ENCODE measurements at places on chromosomes 16 and 17. TPM values are rescaled to one million over a fixed set of nuclear protein-coding genes. Genes with fewer than 3 reads are reported as not detected.

DNA sequence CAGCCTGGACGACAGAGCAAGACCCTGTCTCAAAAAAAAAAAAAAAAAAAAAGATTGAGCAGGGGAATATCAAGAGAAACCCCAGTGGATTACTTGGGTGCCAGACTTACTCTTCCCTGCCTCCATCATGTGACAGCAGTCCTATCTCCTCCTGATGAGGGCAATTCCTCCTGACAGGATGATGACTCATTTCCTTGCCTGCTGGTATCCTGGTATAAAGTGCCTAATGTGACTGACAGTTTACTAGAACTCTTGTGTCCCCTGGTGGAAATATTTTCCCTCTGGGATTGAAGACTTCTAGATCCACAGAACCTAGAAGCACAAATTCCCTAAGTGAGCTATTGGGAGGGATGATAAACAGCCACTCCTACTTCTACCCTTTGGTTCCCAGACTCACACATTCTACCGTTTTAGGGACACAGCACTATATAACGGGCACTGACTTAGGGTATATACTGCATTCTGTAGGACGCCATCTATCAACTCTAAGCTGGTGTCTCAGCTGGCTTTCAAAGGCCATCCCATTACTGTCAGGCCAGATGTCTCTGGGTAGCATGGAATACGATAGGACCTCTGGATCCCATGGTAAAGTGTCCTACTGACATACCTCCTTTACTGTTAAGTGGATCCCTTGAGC is 114.6 kb upstream of the MED13 start:
- no peak for DNase-seq

DNA sequence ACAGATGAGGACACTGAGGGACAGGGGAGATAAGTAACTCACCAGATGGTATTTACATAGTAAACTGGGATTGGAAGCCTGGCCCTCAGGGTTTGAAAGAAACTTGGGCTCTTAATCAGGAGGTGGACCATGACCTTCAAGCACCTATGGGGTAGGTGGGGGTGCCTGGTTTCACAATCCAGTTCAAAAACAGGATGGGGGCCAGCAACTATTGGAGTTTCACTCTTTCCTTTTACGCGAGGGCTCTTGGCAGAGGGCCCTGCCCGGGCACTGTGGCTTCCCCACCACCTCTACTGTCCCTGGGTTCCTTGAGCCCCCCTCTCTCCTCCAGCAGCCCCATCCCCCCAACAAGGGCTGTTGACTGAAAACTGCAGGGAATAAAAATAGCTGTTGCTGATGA is 11.3 kb upstream of the PRR29 start:
- DNase-seq = no peak

DNA sequence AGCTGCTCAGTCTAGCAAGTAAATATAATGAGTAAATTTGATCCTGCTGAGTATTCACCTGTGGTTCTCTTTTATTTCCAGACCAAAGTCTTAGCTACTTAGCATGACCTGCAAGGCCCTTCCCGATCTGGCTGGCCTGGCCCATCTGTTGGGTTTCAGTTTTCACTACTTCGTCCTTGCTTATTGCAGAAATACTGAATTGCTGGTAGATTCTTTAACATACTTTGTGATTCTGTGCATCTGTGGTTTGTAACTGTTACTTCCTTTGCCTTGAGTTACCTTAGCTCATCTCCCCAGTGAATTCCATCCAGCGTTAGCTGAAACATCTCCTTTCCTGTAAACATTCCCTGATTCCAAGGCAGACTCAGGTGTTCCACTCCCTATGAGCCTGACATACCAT is 131.1 kb downstream of the PHKB start:
- DNase-seq = no peak

Gene C17orf113
- 0.07 TPM for total RNA-seq

DNA sequence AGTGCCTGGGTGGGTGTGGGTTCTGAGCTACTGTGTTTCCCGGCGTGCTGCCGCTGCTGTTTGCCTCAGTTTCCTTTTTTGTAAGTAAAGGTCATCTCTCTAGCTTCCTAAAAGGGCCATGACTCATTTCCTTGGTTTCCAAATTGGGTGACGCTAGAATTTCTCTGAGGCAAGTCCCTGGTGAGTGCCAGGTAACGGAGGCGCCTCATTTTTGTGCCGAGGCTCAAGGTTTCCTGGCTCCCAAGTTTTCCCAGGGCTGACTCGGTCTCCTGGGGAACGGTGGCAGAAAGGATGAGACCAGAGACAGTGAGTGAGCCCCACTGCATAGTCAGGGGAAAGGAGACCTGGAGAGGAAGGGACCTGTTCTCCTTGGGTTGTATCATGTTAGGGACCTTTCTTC is 20.3 kb downstream of the MSI2 start:
- DNase-seq = no peak

DNA sequence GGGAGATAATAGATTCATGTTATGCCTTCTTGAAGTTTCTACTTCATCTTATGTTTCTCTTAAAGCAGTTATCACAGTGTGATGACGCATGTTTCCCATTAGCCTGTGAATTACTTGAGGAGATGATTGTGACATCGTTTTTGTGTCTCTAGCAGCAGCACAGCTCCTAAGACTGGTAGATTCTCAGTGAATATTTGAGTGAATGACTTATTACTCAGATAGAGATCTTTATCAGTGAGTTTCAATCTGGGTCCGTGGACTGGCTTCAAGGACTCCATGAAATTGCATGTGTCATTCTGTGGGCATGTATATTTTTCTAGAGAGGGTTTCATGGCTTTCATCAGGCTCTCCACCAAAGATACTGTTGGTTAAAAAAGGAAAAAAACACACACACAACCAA is 29.9 kb downstream of the YPEL2 start:
- DNase-seq = peak; percentile 64

Gene SULT1A1
- total RNA-seq = 9.4 TPM

Gene RPH3AL
- 3.7 TPM for total RNA-seq

DNA sequence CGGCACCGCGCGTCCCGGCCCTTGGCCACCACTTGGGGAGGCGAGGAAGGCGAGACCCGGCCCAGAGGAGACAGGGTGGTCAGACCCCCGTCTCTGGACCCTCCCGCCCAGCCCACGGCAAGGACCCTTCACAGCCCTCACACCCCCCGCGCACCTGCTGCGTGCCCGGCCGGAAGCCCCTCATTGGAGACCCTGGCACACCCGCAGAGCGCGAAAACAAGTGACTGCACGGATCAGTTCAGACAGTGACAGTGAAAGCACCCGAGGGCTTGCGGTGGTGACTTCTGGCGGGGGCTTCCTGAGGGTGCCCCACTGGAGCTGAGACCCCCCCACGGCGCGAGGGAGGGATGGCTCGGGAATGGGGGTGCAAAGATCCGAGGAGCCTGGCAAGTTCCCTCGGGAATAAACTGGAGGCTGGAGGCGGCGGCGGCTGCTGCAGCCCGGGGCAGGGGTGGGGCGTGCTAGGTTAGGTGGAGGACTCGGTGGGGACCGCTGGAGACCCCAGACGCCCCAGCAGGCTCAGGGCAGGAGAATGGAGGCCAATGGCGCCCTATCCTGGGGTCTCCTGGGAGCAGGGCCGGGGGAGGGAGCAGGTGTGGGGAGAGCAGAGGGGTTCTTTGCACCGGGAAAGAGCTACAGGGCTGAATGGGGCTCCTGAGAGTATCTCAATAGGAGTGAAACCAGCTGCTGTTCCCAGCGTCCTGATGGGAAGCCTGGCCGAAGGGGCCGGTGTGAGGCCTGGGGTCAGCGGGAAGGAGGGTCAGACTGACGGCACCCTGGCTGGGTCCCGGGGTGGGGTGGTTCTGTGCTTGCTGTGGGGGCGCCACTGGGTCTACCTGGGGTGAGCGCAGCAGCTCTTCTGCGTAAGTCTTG is 824 bp upstream of the FBXL16 start:
- DNase-seq = no peak
